Stimulated activated naive CD8-positive, alpha-beta T cell treated with anti-CD3 and anti-CD28 coated beads, Interleukin-15, Interleukin-2, amounts not matched to agents 100 U/mL and 50 U/mL, for 24 hours (primary cell): ENCODE measurements at places on chromosomes 2 and 18.

DNA sequence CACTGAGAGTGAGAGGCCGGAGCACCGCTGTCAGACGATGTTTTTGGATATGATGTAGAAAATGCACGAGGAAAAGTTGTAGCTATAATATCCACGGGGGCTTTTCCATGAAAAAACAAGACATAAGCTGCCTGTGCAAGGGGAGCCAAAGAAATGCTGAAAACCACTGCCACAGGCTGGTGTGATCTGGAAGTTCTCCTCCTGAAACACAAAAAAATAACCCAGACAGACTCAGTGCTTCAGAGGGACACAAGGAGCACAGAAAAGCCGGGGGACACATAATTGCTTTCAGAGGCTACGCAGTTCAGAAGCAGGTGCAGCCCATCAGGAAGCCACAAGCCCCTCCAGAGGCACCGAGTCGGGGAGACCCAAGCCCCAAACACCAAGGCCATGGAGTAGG lies 98.2 kb downstream of the ZNF516 start:
- DNase-seq = no peak

DNA sequence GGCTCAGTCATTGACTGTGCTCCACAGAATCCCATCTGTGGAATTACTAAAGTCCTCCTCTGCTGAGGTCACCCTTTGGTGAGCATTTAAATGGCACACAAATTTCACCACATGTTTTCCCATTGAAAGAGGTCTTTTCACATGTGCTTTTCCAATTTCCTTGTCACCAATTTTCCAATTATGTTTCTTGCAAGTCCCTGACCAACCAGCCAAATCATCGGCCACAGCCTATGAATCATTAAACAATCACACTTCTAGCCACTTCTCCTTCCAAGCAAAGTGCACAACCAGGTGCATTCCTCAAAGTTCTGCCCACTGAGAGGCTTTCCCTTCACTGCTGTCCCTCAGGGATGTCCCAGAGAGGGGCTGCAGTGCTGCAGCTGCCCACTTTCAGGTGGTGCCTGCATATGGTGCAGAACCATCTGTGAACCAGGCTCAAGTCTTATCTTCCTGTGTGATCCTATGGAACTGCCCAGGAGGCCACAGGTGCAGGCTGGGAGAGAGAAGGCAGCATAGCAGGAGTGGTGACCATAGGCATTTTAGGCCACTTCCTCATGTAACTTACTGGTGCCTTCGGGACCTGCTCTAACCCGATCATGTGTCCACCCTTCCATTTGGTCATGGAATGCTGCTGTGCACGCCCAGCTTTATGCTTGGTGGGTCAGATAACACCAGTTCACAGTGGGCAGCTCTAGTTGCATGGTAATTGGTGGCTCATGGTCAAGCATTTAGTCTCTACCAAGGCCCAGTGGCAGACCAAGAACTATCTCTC lies 153.0 kb downstream of the SEPTIN10 start:
- no peak for DNase-seq

DNA sequence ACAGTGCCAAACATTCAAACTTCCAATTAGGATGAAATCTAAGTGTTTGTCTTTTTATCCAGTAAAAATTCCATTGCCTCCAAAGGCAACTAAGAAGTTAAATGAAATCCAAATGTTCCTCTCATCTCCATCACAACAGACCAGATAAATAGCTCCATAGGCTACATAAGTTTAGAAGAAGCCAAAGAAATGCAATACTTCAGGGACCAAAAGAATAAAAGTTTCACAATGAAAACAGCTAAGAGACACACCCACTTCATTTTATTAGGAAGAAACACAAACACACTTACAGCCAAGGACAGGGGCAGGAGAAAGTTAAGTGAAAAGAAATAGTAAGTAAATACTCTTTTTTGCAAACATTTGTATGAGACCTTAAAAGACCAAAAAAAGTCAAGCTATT lies 88.5 kb upstream of the CCDC150 start:
- no peak for DNase-seq

- DNase-seq = no peak
These were observed 370.1 kb downstream of the FBXO15 start for GRCh38 chr18:73777356-73778031.

DNA sequence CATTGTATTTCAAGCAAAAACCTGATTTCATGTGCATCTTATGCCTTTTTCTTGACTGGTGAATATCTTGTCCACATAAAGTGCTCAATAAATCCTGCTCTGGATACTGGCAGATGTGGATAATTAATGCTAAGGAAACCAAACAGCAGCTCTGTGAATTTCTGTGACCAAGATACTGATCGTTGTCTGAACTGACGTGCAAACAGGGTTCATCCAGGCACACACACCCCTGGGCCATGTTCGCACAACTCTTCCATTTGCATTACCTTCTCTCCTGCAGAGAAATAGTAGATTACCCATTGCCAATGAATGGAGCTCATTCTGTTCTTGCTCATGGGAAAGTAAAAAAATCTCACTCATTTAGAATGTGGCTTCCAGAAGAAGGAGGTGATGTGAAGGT lies 316.2 kb upstream of the TRIB2 start:
- DNase-seq = no peak

- DNase-seq = no peak
These were observed 8.9 kb downstream of the GDF7 start for GRCh38 chr2:20675701-20676352.

GRCh38 chr2:210072493-210072892 lies 70.1 kb downstream of the RPE start:
- DNase-seq = no peak

DNA sequence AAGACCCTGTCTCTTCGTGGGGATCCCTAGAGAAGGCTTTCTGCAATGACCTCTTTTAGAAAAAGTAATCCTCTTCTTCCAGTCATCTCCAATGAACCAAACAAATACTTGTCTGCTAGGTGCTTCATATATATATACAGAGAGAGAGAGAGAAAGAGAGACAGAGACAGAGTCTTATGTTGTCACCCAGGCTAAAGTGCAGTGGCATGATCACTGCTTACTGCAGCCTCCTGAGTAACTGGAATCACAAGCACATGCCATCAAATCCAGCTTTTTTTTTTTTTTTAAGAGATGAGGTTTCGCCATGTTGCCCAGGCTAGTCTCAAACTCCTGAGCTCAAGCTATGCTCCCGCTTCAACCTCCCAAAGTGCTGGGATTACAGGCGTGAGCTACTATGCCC lies 18.6 kb upstream of the PKDCC start:
- no peak for DNase-seq

- no peak for DNase-seq
These were observed 3.0 kb downstream of the SLC35F6 start for GRCh38 chr2:26767129-26767528.

DNA sequence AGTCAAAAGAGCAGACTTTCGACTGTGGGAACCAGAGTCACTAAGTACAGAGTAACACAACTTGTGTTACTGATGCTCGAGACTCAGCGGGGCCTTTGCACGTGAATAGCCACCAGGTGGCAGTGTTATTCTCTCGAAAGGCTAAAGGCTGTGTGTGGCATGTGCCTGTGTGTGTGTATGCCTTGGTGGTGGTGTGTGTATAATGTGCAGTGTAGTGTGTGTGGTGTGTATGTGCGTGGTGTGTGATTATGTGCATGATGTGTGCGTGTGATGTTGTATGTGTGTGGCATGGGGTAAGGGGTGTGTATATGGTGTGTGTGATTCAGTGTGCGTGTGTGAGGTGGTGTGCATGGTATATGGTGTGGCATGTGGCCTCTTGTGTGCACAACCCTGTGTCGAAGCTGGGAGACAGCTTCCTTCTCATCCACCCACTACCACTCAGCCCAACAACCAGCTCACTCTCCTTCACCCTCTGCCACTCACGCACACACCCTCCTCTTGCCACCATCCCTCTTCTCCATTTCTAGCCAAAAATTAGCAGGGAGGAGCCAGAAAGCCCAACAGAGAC lies 83.0 kb upstream of the ZNF532 start:
- peak; percentile 73 for DNase-seq

DNA sequence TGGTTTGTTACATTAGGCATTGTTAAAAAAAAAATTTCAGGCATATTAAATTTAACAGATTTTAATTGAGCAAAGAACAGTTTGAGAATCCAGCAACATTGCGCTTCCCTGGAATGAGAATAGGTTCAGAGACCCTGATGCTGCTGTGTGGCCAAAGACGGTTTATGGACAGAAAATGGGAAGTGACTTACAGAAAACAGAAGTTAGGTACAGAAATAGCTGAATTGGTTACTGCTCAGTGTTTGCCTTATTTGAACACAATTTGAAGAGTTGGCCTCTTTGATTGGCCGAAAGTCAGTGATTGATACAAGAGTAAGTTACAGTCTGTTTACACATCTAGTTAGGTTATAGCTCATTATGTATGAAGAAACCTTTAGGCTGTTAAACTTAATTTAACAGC lies 6.0 kb upstream of the NEDD4L start:
- DNase-seq = no peak

DNA sequence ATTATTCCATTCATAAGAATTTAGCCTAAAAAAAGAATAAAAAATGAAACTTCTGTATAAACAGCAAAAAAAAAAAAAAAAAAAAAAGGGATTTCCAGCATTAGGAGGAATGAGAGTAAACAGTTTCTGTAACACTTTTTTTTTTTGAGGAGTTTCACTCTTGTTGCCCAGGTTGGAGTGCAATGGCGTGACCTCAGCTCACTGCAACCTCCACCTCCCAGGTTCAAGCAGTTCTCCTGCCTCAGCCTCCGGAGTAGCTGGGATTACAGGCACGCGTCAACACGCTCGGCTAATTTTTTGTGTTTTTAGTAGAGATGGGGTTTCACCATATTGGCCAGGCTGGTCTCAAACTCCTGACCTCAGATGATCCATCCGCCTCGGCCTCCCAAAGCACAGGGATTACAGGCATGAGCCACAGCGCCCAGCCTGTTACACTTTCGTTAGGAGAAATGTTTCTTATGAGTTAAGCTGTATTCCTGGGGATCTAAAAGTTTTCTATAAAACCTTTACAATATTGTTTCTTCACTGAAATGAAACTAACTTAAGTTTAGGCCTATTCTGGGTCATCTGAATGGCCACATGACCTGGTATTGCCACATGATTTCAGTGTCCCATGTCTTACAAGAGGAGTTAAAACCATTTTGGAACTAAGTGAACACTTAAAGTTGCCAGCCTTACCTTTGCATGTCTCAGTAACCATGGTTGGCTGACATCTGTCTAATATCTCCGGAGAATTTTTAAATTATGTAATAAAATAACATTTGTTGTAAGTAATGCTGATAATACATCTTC lies 17.5 kb downstream of the SMAD2 start:
- DNase-seq = no peak

GRCh38 chr2:112813280-112813966 lies 23.2 kb downstream of the IL1B start:
- no peak for DNase-seq

DNA sequence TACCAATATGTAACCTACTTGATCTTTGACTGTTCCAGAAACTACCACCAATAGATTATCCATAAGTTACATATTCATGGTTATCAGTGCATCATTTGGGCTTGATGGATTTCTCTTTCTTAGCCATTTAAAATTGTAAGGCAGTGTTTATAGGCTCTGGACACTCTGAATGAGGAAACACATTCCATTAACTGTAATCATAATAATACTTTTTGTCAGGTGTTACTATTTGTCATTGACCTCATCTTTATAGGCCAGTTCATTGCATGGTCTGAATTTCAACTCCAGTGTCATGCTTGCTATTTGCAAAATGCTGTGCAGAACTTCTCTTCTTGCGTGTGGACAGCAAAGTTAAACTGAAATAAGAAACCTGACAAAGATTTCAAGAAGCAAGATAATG lies 1340.2 kb upstream of the ZEB2 start:
- DNase-seq = no peak

DNA sequence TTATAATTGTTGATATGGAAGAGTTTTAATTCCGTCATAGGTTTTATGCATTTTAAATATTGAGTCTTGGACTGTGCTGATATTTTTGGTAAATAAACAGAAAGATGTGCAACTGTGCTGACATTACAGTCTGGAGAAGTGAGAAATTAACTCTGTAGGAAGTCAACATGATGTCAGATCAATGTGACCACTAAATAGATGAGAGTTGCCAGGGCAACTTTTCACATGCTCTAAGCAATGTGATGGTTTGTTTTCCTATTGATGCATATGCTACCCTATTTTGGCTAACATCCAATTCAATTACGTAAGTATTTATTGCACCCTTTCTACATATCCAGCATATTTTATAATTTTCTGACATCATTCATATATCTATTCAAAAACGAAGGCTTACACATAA lies 1109.3 kb downstream of the TSN start:
- DNase-seq = no peak

DNA sequence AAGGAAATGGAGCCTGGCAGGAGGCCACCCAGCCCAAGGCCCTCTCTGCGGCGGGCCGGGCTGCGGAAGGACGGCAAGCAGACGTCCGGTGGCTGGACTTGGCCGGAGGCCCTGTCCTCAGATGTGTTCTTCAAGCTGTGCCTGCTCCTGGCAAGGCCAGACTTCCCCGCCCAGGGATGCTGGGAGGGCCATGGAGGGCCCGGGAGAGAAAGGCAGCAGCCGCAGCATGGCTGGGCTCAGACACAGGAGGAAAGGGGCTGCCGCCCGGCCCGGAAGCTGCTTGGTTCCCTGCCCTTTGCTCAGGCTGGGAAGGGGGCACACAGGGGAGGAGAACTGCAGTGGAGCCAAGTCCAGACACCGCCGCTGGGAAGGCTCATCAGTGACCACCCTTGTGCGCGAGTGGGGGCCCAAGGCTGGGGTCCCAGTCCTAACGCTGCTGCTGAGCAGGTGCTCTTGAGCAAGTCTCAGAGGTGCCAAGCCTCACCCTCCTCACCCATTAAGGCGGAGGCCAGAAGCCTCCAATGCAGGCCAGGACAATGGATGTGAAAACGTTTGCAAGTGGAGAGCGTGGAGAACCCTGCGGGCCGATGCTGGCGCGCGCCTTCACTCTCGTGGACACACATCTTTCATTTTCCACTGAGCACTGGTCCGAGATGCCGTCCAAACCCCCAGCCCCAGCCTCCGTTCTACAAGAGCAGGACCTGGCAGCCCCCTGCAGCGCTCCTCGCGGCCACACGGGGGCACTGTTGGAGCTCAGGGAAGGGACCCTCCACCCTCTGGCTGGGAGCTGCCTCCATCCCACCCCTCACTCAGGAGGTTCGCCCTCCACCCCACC lies 7.9 kb downstream of the CROCC2 start:
- peak; percentile 79 for DNase-seq

- DNase-seq = no peak
These were observed 162.5 kb downstream of the CCDC102B start for GRCh38 chr18:68960355-68960754.

GRCh38 chr18:49446481-49446880 lies 14.0 kb downstream of the DYM start:
- no peak for DNase-seq

DNA sequence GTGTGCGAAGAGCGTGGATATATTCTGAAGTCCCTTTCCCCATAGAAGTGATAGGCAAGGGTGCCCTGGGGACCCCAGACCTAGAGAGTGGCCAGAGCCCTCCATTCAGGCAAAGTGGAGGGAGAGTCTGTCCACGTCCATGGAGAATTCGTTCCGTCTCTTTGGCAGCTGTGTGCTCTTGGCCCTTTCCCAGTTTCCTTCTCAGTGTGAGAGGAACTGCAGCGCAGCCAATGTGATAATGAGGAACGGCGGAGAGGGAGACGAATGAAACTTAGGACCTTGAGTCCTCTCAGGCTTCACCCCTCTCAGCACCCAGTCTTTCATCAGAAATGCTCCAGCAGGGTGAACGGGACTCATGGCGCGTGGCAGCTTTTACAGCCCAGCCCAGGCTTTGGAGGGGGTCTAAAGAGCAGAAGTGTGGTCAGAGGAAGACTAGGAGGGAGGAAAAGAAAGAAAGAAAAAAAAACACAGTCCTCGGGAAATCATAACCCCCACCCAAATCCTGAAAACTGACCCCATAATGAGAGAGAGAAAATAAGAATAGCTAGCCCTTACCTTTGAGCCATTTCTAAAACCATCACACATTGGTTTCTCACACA lies 95.0 kb upstream of the RIOK3 start:
- DNase-seq = no peak
